Stimulated activated CD4-positive, alpha-beta T cell treated with anti-CD3 and anti-CD28 coated beads, Interleukin-4, amount 100 ng/mL, for 24 hours (primary cell): ENCODE measurements at places on chromosomes 5 and 9.

DNA sequence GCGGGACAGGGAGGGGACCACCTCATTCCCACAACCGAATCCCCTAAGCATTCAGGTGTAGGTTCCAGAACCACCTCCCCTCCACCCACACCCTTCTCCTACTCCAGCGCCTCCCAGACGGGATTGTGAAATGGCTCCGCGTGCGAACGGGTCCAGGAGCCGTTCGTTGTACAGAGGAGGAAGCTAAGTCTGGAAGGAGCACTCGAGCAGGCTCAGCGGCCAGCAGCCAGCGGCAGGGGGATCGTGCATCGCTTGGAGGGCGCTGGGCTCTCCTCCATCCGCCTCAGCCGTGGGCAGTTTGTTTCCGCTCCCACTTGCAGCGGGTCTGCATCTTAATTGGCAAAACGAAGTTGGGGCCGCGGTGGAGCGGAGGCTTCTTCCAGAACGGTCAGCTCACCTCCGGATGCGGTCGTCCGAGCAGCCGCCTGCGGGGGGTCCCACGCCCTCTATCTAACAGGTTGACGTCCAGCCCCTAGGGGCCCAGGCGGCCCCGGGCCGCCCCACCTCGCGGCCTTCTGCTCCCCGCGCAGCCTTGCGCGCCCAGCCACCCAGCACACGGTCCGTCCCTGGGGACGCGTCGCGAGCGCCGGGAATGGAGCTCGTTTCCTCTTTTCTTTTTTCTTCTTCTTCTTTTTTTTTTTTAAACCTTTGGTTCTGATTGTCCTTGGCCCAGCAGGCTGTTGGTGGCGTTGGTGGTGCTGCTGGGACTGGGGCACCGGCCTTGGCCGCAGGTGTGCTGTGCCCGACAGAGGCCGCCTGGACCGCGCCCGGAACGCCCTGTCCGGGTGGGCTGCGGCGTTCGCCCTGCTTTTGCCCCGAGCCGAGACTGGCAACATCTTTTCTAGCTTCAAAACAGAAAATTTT, 3.9 kb upstream of the BARX1 start:
- no peak for DNase-seq

- DNase-seq: no peak
Measured at GRCh38 chr9:109295221-109296130, 25.4 kb downstream of the EPB41L4B start.

DNA sequence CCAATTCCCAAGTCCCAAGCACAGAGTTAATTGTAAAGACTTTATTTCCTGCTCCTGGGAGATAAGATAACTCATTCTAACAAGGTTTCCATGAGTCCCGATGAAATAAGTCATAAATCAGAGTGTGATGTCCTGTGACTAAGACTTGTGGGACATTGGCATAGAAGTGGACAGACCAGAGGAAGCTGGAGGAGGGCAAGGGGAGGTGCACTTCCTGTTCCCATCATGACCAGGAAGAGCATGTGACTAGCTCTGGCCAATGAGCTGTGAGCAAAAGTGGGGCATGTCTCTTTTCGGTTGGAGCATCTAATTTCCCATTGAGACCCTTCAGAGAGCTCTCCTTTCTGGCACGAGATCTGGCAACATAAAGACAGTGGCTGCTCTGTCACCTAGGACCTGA, 100.4 kb downstream of the ZNF354C start:
- DNase-seq: no peak

GRCh38 chr5:113169720-113170119, 193.1 kb downstream of the DCP2 start:
- DNase-seq: no peak

GRCh38 chr5:171442287-171443042, 23.0 kb downstream of the FGF18 start:
- DNase-seq: no peak

DNA sequence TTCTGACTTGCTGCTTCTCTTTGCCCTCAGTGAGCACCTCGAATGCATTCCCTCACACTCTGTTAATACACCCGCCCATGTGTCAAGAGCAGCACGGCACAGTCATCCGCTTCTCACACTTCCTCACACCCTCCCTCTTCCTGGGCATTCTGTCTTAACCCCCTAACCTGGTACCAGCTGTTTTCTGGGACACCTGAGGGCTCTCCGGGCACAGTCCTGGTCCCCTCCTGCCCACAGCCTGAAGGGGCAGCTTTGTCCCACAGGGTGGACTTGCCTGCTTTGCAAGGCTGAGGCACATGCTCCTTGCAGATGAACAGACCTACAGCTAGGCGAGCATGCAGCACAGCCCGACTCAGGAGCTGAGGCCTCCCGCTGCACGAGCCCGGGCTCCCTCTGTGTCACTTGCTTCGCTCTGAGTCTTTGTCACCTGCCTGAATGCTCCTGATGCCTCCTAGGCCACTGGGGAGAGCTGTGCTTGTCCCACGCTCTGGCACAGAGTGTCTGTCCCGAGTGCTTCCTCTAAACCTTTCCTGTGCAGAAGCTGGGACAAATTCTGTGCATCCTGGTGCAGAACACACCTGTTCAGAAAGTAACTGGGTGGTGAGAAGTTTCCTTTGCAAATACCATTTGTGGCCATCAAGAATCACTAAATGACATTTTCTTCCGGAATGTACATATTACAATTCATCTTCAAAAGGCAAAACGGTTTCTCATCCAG, 47.8 kb downstream of the AHRR start:
- no peak for DNase-seq

DNA sequence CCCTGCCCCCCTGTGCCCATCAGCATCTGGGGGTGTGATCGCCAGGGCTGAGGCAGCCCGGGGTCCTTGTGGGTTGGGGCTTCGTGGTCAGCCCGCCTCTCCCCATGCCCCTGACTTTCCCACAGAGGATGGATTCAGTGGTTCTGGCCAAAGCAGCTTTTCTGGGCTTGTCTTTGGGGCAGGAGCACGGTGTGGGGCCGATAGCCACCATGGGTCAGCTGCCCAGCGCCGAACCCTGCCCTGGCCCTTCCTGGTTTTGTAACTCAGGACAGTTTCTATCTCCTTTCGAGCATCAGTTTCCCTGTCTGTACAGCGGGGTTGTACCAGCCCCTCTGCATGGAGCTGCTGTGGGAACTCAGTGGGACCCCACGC, 77.1 kb downstream of the HMCN2 start:
- DNase-seq: no peak

- DNase-seq: no peak
Measured at GRCh38 chr5:65032250-65032649, 263.5 kb downstream of the CWC27 start.

GRCh38 chr9:14058325-14058688, 255.6 kb downstream of the NFIB start:
- DNase-seq: no peak

GRCh38 chr9:134629586-134630392, 11.8 kb upstream of the COL5A1 start:
- no peak for DNase-seq

DNA sequence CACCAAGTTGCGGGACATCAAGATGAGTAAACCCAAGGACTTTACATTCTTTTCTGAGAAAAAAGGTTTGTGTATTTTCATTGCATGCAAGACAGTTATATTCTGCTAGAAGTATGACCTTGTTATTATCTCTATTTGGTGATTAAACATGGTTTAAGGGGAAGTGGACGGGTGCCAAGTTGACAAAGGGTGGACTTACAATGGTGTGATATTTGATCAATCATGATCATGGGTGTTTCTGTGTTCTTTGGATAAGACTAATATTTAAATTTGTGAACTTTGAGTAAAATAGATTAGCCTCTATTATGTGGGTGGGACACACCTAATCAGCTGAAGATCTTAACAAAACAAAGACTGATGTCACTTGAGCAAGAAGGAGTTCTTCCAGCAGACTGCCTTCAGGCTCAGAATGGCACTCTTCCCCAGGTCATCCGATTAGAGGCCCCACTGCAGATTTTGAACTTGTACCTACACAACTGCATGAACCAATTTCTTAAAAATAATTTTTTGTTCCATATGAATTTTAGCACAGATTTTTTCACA, 782.9 kb downstream of the CDH12 start:
- DNase-seq: no peak

DNA sequence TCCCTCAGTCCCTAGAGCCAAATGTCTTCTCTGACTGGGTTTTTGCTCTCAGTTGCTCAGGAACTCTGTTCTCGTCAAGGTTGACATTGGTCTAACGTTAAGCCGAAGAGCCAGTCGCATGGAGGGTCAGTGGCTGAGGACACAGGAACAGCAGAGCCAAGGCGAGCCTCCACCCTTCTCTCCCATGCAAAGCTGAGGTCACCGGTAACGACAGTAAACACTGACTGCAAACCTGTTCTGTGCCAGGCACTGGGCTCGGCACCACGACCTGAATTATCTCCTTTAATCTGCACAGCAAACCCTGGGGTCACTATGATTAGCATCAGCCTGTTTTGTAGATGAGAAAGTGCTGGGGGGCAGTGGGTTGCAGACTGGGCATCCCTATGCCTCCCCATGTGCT, 171.0 kb downstream of the COL23A1 start:
- no peak for DNase-seq

DNA sequence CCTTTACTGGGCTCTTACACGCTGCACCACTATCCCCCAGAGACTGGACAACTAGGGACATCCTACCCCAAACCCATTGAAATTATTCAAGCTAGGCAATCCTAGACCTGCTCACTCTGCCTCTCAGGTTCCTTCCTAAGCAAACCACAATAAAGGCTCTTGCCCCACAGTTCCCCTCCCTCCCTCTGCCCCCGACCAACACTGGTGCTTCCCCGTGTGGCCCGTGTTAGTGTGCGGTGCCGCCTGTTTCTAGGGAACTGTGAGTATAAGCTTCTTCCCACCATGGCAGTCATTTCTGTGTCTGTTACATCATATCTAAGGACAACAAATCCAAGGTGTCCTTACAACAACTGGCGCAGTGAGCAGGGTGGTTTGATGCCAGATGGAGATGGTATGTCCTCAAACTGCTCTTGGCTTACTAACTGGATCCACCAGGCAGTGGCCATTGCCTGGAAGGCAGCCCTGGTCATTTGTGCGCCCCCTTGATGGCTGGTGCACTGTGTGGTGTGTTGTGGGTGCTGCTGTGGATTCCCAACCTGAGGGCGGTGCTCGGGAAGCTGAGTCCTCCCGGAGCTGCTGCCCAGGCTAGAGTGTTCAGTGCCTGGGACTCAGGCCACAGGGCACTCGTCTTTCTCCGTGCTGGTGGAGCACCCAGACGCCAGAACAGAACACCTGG, 8.4 kb upstream of the MXD3 start:
- DNase-seq: no peak

- DNase-seq: no peak
Measured at GRCh38 chr9:3332802-3333201, 193.0 kb downstream of the RFX3 start.

DNA sequence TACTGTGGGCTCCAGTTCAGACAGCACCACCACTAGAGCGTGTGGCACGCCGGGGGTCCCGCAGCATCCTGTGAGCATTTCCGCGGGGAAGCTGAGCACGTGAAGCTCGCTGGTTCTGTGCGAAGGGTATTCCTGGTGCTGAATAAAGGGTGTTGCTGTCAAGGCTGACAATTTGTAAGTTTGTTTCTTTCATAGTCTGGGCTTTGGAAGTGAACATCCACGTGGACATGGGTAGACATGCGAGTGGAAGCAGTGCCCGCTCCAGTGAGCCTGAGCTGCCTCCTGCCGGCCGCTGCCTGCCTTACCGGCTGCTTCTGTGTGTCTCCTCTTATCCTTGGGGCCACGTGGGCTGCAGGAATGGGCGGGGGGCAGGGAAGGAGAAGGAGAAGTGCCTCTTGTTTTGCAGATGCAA, 14.7 kb downstream of the NDUFS6 start:
- DNase-seq: no peak

- no peak for DNase-seq
Measured at GRCh38 chr9:106932675-106933074, 69.7 kb downstream of the ZNF462 start.

- DNase-seq: no peak
Measured at GRCh38 chr5:77065256-77065655, 21.8 kb downstream of the ZBED3 start.

DNA sequence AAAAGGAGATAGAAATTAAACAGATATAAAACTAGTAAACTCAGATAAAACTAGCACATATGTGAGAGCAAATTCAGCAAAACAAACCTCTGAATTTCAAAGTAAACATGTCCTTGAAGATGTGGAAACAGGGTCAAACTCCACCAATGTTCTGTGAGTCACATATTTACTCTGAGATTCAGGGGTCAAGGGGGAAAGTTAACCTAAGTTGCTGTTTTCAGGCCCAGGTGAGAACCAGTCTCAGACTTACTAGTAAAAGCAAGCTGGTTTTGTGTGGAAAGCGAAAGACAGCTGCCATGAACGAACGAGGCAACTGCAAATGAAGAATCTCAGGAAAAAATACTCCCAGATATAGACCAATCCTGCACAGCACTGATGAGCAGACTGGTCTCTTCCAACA, 29.0 kb downstream of the PSMB7 start:
- DNase-seq: no peak

DNA sequence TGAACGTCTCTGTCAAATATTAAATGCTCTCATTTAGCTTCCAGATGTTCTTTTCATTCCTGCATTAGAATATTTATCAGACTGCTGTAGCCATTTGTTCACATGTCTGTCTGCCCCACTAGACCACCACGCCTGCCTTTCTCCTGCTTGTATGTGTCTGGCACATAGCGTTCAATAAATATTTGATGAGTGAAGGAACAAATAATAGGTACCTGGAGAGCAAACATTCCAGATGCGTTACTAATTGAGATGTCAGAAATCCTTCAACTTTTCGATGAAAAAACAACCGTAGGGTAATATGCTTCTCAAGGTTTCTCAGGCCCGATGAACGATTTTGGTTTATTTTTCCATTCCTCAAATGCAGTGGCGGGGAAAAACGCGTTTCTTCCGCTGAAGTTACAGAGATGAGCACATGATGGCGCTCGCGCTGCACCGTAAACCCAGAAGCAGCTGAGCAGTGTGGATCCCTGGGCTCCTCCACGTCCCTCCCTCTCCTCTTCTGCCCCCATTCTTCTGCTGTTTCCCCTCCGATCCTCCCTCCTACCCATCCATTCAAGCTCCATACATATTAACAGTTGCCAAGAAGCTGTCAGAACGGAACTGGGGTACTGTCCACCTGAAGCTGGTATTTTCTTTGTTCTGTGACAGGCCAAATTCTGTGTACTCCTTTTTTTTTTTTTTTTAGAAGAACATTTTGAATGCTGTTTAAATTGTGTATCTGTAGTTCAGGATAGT, 245.4 kb downstream of the MPDZ start:
- no peak for DNase-seq

DNA sequence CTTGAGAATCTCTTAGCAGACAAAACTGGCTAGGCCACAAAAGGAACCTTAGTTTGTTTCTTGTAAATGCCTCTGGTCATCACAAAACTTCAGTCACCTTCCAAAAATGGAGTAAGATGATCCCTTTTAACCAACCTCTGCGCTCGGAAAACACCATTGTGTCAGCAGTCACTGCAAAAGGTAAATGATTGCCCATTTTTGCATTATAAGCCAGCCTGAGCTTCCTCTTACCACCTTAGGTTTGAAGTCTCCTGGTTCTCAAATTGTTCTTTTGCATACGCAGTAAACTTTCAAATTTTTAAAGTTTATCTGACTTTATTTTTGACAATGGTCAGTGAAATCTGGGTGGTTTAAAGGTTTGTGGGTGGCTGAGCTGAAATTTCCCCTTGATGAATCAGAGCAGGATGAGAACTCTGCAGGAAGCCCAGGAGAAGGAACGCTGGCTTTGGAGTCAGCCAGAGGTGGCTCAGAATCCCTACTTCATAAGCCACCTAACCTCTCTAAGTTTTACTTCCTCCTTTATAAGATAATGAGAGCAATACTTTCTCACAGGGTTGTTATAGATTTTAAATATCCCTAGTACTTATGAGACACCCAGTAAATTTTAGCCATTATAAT, 131.4 kb downstream of the MED10 start:
- DNase-seq: no peak

- no peak for DNase-seq
Measured at GRCh38 chr5:7597059-7597642, 201.2 kb downstream of the ADCY2 start.
